Spleen (tissue), 13 donors: ENCODE measurements at places on chromosomes 6 and 20. TPM values are rescaled to one million over a fixed set of nuclear protein-coding genes. Genes with fewer than 3 reads are reported as not detected.

GRCh38 chr6:49892280-49892679 is 25.9 kb upstream of the CRISP1 start:
- no peak for DNase-seq

Gene LHFPL5
- polyA plus RNA-seq, result not detected

DNA sequence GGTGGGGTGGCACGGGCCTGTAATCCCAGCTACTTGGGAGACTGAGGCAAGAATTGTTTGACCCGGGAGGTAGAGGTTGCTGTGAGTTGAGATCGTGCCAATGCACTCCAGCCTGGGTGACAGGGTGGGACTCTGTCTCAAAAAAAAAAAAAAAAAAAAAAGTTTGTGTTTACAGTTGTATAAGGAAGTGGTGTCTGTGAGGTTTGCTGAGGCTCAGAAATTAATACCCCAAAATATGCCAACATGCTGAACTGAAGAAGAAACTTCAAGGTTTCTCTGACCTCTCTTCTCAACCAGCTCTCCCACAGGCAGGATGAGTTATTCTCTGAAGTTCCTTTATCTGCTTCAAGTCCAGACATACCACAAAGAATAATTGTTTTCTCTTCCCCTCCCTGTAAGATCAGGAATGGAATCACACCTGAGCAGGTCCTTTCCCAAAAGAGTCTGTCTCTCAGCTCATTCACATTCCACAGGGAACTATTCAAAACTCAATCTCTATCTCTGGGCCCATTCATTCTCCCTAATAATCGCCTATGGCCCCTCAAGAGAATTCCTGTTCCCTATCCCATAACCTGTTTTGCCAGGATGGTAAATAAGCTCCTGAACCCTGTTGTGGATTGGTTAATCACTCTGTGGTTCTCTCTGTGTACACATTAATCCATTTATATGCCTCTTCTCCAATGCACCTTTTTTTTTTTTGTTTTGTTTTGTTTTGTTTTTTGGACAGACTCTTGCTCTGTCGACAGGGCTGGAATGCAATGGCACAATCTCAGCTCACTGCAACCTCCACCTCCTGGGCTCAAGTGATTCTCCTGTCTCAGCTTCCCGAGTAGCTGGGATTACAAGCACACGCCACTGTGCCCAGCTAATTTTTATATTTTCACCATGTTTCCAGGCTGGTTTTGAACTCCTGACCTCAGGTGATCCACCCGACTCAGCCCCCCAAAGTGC is 17.4 kb upstream of the KIFC1 start:
- DNase-seq, result no peak

DNA sequence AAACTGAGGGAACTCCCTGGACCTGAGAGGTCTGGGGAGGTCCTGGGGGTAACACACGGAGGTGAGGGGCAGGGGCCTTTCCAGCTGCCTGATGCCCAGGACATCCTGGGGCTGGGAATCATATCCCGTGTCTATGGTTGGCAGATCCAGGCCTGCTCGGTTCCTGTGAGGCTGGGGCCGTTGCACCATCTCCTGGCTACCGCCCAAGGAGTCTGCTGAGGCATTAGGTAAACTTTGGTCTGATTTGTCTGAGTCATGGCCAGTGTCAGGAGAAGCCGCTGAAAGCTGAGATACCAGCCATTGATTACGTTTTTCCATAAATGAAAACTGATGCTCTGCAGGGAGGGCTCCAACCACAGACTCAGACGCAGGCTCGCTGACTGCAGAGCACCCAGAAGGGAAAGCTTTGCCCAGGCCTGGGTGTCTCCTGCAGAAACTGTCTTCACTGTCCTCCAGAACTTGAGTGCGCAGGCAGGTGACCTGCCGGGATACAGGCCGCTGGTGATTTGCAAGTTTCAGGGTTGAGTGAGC is 14.2 kb downstream of the TRAF3IP2 start:
- no peak for DNase-seq

Gene LPIN3
- 4.1 TPM for polyA plus RNA-seq

DNA sequence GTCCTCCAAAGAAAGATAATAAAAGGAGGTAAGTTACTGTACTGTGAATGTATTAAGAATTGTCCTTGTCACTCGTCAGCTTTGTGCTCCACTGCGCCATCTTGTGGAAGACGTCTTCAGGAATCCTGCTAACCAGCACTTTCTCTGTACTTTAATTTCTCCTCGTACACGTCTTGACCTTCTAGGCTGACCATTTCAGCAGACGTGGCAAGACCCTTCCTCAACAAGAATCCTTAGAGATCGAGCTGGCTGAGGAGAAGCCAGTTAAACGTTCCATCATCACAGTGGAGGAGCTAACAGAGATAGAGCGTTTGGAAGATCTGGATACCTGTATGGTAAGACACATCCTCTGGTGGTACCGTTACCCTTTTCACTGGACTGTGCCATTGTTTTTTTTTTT is 95.5 kb upstream of the SCGN start:
- peak; percentile 84 for DNase-seq

DNA sequence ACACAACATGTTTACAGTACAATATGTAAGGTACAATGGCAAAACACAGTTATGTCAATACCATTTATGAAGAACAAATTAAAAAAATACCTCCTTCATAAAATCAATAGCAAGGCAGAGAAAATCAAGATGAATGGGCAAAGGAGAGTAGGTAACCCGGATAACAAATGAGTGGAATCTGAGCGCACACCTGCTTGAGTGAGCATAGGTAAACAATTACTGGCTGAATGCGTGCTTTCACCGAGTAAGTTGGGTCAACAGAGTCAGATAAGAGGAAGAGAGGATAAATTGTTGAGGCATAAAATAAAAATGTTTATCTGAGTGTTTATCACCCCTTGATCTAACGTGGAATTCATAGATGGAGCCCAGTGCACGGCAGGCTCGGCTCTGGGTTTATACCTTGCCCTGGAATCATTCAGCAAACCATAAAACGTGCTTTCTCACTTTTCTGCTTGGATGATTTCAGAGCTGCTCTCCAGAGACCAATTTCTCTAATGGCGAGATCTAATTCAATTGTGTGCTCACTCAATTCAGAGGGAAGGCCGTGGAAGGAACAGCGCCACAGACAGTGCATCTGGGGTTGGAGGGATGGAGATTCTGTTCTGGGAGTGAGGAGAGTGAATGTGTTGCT is 224.8 kb upstream of the MAP3K7 start:
- no peak for DNase-seq

Gene IMPG1
- polyA plus RNA-seq, result not detected

- DNase-seq, result no peak
Observed at GRCh38 chr6:110044622-110045021, 66.5 kb downstream of the GPR6 start.

DNA sequence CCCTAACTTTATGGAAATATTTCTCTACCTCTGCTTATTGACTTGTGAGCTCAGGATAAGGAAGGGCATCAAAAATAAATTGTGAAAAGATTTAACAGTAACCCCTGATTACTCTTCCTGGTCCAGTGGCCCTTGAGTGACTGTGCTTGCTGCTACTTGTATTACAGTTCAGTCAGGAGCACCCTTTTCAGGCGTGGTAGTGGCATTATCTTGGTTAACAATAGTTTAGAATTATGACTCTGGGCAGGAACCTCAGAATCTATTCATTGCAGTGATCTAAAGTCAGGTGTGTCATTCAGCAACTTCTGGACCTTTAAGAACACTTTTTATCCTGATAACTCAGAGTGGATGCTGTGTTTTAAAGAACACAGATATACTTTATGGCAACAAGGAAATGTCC is 43.4 kb downstream of the FAM135A start:
- DNase-seq, result no peak

DNA sequence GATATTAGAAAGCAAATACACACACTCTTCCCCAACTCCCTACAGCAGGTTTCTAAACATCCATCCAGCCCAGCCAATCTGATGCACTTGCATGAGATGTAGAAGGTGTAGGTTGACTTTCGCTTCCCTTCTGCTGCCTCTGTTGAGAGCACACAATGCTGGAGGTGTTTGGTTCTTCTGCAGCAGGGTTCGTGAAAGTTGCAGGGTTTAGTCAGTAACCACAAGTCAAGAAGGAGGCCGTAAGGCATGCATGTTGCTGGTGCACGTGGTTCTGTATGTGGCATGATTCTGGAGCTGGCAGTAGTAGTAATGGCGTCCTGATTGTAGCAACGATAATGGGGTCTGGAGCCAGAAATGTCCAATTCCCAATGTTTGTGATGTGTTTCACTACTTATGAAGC is 53.0 kb downstream of the DEK start:
- DNase-seq, result no peak
